ENCODE measurements at places on chromosomes 7 and 10.
A peak's percentile ranks its signal among the peaks of the same experiment; 100 is the strongest.

- peak; percentile 62 for DNase-seq
Observed at GRCh38 chr7:89623018-89623672, 531.1 kb upstream of the STEAP1 start.

DNA sequence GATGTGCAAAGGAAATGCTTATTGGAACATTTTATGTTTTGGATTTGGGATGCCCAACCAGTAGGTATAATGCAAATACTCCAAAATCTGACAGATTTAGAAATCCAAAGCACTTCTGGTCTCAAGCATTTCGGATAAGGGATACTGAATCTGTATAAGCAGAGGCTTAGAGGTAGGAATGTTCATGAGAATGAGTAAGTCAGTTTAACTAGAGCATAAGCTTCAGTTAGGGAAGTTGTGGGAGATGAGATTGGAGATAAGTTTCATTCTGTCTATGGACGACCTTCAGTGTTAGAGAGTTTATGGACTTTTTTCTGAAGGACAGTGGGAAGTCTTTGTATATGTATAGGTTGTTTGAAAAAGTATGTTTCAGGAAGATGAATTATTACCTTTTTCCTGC, 10.4 kb downstream of the TAX1BP1 start:
- no peak for DNase-seq

- DNase-seq, result no peak
Observed at GRCh38 chr10:83835945-83836745, 303.2 kb upstream of the GHITM start.

- peak; percentile 0 for DNase-seq
Observed at GRCh38 chr10:44399659-44400451, 15.0 kb upstream of the CXCL12 start.

DNA sequence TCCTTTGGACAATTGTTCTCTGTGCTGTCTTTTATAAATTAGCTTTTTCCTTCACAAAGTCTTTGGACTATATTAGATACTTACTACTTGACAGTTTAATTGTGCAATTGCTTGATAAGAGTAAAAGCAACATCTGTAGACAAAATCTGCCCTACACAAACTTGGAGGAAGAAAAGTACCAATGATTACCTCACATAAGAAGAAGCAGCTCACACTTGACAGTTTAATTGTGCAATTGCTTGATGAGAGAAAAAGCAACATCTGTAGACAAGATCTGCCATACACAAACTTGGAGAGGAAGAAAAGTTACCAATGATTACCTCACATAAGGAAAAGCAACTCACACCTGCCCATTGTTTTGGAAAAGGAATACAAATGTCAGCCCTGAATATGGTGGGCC, 17.1 kb upstream of the SCIN start:
- no peak for DNase-seq

Data from retina (tissue), 1 donor.